ENCODE measurements at places on chromosomes 3 and 15.

GRCh38 chr15:58407778-58408177, 24.0 kb upstream of the LIPC start:
- no peak for DNase-seq

GRCh38 chr3:124786511-124787241, 56.4 kb downstream of the UMPS start:
- DNase-seq: no peak

DNA sequence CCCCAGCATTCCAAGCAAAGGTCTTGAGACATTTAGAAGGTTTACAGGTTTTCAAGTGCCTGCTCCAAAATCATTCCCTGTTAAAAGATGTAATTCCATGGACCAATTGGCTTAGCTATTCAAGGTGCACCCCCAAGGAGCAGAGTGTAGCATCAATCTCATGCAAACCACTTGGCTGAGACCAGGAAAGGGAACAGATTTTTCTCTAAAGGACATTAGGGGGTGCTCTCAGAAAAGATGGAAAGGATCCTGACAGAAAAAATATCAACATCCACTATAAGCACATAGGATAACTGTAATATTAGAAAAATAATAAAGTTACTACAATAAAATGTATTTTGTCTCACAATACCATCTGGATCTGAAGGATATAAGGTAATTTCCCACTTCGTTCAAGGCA, 328.0 kb upstream of the CDIN1 start:
- no peak for DNase-seq

DNA sequence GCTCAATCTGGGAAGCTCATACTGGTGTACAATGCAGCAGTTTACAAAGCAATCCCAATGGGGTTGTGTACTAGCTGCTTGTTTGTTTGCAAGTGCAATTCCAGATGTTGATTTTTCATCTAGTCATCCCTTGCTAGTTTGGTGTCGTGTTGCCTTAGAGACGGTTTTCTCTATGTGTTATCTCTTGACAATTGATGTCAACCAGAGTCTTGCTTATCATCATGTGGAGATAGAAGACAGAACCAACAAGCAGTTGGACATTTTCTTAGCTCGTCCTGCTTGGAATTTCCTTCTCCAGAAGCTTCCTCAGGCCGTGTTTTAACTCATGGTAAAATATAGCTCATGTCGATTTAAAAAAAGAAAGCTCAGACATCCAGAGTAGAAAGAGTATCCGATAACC, 262.0 kb upstream of the KCNH8 start:
- no peak for DNase-seq

DNA sequence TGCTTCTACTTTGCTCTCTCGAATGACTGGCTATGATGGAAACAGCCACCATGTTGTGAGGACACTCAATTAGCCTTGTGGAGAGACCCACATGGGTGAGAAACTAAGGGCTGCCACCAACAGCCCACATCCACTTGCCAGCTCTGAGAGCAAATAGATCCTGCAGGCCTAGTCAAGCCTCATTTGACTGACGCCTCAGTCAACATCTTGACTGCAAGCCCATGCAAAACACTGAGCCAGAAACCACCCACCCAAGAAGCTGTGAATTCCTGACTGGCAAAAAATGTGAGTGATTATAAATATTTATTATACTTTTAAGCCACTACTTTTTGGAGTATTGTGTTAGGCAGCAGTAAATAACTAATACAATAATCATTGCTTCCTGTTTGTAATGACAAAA, 58.4 kb downstream of the NOX5 start:
- no peak for DNase-seq

- no peak for DNase-seq
Observed at GRCh38 chr3:128709038-128709437, 16.9 kb upstream of the RAB7A start.

GRCh38 chr3:112709911-112710310, 69.0 kb upstream of the CCDC80 start:
- DNase-seq: no peak

- no peak for DNase-seq
Observed at GRCh38 chr3:61908382-61908781, 347.0 kb downstream of the PTPRG start.

DNA sequence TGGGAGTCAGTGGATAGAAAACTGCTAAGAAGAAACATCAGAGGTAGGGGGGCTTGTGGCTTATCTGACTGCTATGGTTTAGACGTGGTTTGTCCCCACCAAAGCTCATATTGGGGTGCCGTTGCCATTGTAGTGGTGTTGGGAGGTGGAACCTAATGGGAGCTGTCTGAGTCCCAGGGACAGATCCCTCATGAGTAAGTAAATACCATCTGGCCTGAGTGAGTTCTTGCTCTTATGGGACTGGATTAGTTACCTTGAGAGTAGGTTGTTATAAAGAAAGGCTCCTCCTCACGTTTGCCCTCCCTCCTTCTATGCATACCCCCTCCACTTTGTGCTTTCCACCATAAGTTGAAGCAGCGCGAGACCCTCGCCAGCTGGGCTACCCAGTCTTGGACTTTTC, 53.4 kb upstream of the VILL start:
- DNase-seq: no peak

DNA sequence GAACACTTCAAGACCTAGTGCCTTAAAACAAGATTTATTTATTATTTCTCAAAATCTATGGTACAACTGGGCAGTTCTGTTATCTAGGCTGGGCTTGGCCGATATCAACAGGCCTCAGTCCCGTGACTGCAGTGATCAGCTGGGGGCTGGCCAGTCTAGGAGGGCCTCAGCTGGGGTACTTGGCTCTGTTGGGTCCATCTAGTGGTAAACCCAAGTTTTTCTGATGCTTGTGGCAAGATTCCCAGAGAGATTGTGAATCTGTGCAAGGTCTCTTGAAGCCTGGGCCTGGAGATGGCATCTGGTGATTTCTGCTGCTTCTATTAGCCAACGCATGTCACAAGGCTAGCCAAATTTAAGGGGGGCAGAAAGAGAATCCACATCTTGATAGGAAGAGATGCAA, 482.4 kb upstream of the SGO1 start:
- no peak for DNase-seq

DNA sequence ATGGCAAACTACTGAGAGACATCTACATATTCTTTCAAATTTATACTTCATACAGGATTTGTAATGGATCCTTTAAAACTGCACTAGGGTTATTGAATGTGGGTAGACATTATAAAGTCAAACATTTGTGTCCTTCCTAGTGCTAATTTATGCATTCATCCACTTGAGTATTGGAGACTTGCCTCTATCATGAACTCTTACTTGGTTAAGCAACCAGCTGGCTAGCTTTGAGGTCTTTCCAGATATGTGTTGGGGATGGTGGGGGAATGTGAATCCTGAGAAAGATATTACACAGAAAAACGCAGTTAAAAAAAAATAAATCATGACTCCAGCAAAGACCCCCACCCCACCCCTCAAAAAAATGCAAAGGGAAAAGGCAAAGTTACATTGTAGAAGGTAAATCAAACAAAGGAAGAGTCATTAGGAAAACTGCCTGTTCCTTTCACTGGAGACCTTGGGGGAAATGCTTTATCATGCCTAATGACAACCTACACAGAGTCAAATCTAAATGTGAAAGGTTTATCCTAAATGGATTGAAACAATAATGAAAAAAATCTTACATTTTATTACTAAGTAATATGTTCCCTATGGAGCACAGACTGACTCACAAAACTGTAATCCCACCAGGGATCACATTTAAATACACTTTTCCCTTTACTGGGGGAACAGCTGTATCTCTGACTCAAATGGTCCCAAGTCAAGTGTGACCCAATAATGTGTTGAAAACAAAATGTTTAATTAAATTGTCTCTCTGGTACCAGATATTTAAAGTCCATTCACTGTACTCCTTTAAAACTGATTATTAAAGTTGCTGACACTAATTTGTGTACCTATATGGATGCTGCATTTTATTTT, 522.3 kb downstream of the ROBO1 start:
- DNase-seq: no peak

- DNase-seq: no peak
Observed at GRCh38 chr3:167559924-167560323, 86.1 kb upstream of the SERPINI2 start.

DNA sequence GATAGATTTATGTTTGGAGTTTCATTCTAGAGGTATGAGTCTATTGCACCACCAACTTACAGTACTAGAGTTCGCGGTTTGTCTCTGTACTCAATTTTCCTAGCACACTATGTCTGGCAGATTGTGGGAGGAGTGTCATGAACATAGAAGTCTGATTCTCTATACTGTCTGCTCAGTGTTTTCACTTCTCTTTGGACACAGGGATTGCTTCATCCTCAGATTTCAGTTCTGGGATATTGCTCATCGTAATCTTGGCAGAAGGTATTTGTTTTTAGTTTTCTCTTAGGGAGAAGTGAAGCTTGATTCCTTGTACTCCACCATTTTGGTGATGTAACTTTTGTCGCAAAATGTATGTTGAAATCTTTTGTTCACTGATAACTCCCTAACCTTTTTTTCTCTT, 27.8 kb upstream of the AZI2 start:
- no peak for DNase-seq
